ENCODE measurements at places on chromosomes 5 and 9. TPM values are rescaled to one million over a fixed set of nuclear protein-coding genes. Genes with fewer than 3 reads are reported as not detected.

The PKD2L2 gene
- not detected for total RNA-seq

- DNase-seq = no peak
Observed at GRCh38 chr9:124040186-124040931, 28.8 kb downstream of the LHX2 start.

The C9orf153 gene
- 0.36 TPM for total RNA-seq

The SLC23A1 gene
- total RNA-seq = 0.65 TPM
